ENCODE measurements at places on chromosomes 5 and 9. TPM values are rescaled to one million over a fixed set of nuclear protein-coding genes. Genes with fewer than 3 reads are reported as not detected.

SCGB3A2 gene
- 1,703 TPM for polyA plus RNA-seq

ITGA2 gene
- polyA plus RNA-seq = 54.3 TPM

PDCD1LG2 gene
- polyA plus RNA-seq = 0.24 TPM

TOR4A gene
- 8.5 TPM for polyA plus RNA-seq

IGIP gene
- polyA plus RNA-seq = 5.6 TPM

PPP3R2 gene
- not detected for polyA plus RNA-seq

MPDZ gene
- polyA plus RNA-seq = 72.2 TPM

CFAP157 gene
- 3.3 TPM for polyA plus RNA-seq

IL17B gene
- 1.4 TPM for polyA plus RNA-seq

ARL14EPL gene
- not detected for polyA plus RNA-seq

G3BP1 gene
- polyA plus RNA-seq = 152 TPM

MYMK gene
- polyA plus RNA-seq = not detected

ORM2 gene
- polyA plus RNA-seq = 0.46 TPM

EXOSC3 gene
- 41.0 TPM for polyA plus RNA-seq

CNTLN gene
- 15.0 TPM for polyA plus RNA-seq

CAMK4 gene
- 14.6 TPM for polyA plus RNA-seq

DMXL1 gene
- 37.5 TPM for polyA plus RNA-seq

ENTREP1 gene
- 44.1 TPM for polyA plus RNA-seq

ANKRD18A gene
- 2.8 TPM for polyA plus RNA-seq

ERP44 gene
- 30.8 TPM for polyA plus RNA-seq

SPATA31D4 gene
- polyA plus RNA-seq = not detected

OLFM1 gene
- polyA plus RNA-seq = 13.3 TPM

FAM151B gene
- 2.7 TPM for polyA plus RNA-seq

EPB41L4A gene
- 17.4 TPM for polyA plus RNA-seq

MCC gene
- 15.8 TPM for polyA plus RNA-seq

PITX1 gene
- not detected for polyA plus RNA-seq

SLC6A3 gene
- polyA plus RNA-seq = 4.5 TPM

CNTFR gene
- 27.0 TPM for polyA plus RNA-seq

TMEM174 gene
- 0.30 TPM for polyA plus RNA-seq

RANBP17 gene
- polyA plus RNA-seq = 31.3 TPM

POU5F2 gene
- polyA plus RNA-seq = 0.07 TPM

GRXCR2 gene
- polyA plus RNA-seq = not detected

TRIP13 gene
- polyA plus RNA-seq = 11.1 TPM
